Fibroblast of skin of abdomen (primary cell): ENCODE measurements at places on chromosomes 2 and 18.
A peak's percentile ranks its signal among the peaks of the same experiment; 100 is the strongest.

- DNase-seq = no peak
Measured at GRCh38 chr2:82282111-82282882, 1977.7 kb upstream of the LRRTM1 start.

DNA sequence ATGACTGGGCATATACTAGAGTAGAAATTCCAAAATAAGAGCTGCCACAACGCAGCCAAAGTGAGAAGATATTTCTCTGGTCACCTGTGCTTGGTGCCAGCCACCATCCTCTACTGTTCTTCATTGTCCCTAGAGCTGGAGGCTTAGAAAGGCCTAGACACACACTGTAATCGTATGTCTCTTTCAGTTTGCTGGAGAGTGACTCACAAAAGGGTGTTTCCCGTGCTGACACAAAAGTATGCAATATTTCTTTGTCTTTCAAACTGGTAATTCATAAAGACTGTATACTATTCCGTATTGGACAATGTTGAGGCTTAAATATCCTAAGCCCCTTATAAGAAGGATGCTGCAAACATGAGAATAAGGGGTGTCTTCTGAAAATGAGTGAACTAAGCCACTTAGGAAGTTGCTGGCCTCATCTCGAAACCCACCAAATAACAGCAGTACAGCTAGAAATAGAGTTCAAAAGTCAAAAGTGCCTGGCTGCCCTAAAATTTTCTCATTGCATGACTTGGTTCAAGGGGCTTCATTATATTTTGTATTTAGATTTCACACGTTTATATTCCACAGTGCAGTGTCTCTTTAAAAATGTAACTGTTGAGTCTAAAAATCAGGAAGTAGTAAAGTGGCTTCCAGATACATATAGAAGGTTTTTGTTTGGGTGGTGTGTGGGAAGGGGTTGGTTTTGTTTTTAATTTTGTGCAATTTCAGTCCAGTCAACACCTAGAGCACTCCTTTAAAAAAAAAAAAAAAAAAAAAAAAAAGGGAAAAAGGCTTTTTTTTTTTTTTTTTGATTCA lies 601.1 kb downstream of the ARHGAP15 start:
- DNase-seq = peak; percentile 28

GRCh38 chr2:156031121-156031520 lies 301.4 kb downstream of the NR4A2 start:
- DNase-seq = no peak

- DNase-seq = no peak
Measured at GRCh38 chr18:63113899-63114565, 205.5 kb downstream of the BCL2 start.

GRCh38 chr2:186058614-186059013 lies 320.0 kb downstream of the FSIP2 start:
- no peak for DNase-seq

GRCh38 chr2:188235364-188235763 lies 56.3 kb upstream of the GULP1 start:
- DNase-seq = peak; percentile 1

- peak; percentile 78 for DNase-seq
Measured at GRCh38 chr18:44654573-44654972, 26.1 kb upstream of the SETBP1 start.

- no peak for DNase-seq
Measured at GRCh38 chr2:134609924-134610513, 108.8 kb downstream of the TMEM163 start.

- no peak for DNase-seq
Measured at GRCh38 chr18:23302511-23302850, 150.6 kb upstream of the RIOK3 start.

- DNase-seq = no peak
Measured at GRCh38 chr2:46615555-46615954, 136.2 kb downstream of the TMEM247 start.

DNA sequence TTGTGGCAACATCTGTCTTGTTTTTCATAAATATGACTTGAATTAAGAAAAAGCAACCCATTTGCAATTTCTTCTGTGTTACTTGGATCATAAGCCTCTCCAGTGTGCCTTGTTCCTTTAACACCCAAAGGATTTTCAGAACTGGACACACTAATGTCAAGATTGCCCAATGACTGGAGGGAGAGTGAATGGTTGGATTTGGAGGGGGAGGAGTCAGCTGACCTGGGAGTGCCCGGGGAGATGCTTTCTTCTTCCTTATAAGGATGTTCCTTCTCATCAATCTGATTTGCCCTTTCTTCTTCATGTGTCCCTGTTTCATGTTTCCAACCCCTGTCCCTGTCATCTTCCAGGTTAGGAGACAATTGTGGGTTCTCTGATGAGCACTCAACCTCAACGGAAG lies 48.8 kb downstream of the ALPK2 start:
- peak; percentile 73 for DNase-seq

- peak; percentile 4 for DNase-seq
Measured at GRCh38 chr2:178101321-178102079, 10.7 kb upstream of the RBM45 start.

DNA sequence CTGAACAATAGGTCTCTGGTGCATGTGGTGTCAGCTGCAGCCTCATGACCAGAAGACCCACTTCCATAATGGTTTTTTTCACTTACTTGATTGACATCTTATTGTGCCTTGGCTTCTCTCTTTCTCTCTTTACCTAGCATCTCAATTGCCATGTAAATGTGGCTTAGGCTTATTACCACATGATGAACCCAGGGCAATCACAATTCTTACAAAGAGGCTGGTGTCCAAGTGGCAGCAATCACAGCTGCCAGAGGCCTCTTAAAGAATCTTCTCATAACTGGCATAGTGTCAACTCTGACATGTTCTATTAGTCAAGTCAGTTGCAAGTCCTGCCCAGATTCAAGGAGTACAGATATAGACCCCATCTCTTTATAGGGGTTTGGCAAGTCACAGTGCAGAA lies 1224.8 kb downstream of the SUCLG1 start:
- peak; percentile 3 for DNase-seq

GRCh38 chr18:55790296-55790695 lies 202.3 kb upstream of the TCF4 start:
- peak; percentile 98 for DNase-seq

DNA sequence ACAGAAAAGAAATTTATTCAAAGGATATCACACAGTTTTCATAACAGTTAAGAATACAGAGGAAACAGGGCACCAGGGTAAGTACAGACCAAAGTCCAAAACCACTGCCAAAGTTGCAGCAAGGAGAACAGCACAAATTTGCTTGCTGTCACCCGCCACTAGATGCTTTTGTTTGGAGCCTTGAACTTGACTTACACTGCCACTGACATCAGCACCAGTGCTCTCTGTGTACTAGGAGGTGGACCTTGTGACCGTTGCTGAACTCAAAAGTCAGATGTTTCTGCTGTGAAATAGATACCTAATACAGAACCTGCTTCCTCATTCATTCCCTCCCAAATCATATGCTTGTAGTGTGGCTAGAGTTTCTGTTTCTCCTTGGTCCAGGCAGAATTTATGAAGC lies 578.3 kb upstream of the TMEFF2 start:
- no peak for DNase-seq

- DNase-seq = no peak
Measured at GRCh38 chr2:60334610-60335009, 218.8 kb downstream of the BCL11A start.

GRCh38 chr2:241216211-241216761 lies 27.8 kb downstream of the ANO7 start:
- DNase-seq = peak; percentile 45

GRCh38 chr2:141162314-141162713 lies 968.5 kb downstream of the LRP1B start:
- no peak for DNase-seq

- peak; percentile 98 for DNase-seq
Measured at GRCh38 chr2:224585211-224586088, at the start of gene CUL3. TSS of gene CUL3 (minus strand) at chr2:224585363. CDS start at chr2:224585009, 354 bp downstream.

- peak; percentile 28 for DNase-seq
Measured at GRCh38 chr18:33751613-33752221, 173.7 kb downstream of the ASXL3 start.

DNA sequence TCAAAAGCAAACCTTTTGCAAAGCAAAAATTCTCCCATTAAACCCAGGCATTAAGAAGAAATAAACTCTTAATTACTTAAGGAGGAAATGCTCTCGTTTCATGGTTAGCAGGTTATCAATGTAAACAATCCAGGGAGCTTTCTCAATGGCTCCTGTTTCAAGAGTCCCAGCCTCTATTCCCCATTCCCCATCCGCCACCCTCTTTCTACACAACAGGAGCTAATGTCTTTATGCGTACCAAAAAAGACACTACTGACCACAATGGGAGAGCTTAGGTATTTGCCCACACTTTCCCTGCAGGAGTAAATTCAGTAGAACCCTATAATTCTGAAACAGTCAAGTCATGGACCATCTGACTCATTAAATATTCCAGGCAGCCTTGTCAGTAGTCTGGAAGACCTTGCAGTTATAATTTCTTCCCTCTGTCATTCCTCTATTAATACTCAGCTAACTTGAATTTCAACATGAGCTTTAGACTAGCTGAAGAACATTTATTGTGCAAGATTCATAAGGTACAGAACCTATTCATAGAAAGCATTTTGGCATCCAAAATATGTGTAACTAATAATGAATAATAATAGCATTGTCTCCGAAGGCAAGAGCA lies 48.6 kb downstream of the SLC8A1 start:
- peak; percentile 98 for DNase-seq

- DNase-seq = no peak
Measured at GRCh38 chr2:237594514-237594871, 4.0 kb upstream of the RAB17 start.

DNA sequence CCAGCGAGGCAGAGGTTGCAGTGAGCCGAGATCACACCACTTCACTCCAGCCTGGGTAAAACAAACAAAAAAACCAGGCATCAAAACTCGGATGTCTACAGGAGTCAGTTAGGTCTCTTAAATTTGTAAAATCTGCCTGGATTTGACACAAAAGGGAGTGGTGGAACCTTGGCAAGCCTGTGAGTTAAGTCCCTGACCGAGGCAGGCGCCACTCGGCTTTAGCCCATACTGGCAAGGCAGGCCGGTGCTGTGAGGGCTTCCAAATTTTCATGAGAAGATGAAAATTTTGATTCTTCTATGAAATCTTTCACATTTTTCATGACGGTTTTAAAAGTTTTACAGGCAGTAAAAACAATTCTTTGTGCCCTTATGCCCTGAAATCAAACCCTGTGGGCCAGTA lies 165.8 kb downstream of the FMNL2 start:
- DNase-seq = no peak

GRCh38 chr2:109170645-109171044 lies 41.6 kb downstream of the SH3RF3 start:
- DNase-seq = no peak

- DNase-seq = no peak
Measured at GRCh38 chr18:74946646-74947375, 262.1 kb downstream of the PTGR3 start.

DNA sequence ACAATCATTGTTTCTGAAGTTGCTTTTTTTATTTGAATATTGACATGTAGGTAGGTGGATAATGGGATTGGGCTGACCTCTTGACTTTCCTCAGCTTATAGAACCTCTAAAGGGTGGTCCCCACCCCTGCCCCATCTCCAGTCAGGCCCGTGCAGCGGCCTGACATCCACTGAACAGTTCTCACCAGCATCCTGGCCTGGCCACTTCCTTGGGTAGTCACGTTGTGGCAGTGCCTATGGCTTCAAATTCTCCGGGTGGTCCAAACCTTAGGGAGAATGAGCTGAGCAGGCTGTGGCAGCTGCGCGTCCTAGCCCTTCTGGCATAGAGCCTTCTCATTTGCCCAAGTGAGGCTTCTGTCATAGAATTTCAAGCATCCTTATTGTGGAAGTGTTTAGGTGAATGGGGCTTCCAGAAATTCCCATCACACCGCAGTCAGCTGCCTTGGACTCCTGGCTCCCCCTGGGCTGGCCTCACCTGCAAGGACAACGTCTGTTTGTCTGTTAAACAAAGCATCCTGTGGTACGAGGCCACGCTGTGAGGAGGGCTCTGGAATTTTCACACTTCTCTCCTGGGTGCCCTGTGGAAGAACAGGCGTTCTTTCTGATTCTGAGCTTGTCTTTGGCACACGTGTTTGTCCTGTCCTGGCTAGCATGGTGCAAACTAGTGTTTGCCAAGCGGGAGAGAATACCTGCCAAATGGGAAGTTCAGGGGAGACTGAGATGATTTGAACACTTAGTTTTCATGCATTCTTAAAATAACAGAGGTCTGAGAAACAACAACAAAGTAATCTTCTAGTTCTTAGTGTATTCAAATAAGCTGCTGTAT lies 31.8 kb upstream of the OTOS start:
- no peak for DNase-seq

DNA sequence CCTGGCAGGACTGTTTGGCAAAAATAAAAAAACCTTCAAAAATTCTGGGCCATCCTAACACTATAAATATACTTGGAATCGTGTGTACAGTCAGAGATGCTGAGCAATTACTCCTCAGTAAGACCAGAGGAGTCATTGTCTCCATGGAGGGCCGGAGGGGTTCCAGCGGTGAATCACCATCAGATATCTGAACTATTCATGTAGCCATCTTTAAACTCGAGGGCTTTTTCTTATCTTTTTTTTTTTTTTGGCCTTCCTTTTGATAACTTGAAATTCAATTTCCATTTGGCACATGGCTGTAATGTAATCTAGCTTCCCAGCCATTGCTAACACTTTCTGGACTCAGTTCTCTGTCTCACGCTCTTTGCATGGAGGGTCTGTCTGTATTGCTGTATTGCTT lies 7.4 kb upstream of the FHL2 start:
- DNase-seq = peak; percentile 73

DNA sequence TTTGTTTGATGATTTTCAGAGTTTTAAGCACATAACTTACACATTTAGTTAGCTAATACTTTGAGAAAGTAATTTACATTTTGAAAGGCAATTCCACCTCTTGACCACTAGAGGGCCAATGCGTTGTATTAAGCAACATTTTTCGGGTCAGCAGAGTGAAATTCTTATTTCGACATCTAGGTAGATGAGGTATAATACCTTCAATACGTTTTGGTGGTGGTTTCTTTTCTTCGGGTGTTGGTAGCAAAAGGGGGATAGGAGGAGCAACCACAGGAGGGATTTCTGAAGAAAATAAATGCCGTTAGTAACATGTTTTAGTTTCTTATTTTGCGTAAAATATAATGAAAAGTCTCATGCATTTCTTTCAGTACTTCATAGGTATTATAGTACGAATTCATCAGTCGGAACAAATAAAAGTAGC lies 106.3 kb downstream of the TTN start:
- DNase-seq = peak; percentile 4

GRCh38 chr2:161708350-161708975 lies 84.2 kb downstream of the SLC4A10 start:
- no peak for DNase-seq

DNA sequence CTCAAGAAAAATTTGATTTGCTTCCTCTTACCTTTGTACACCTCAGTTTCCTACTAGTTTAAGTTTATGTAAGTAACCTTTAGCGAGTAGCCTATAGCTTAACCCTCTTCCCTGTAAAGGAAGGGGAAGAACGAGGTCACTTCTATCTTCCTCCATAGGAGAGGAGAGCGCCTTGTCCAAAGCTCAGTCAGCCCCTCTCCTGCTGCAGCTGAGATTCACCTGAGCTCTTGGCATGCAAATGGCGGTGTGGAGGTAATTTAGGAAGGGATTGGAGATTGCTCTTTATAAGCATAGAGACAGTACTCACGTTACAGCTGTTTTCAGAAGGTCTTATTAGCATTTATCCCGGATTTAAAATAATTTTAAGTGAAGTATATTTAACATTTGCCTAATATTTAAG lies 27.8 kb upstream of the SERPINB12 start:
- no peak for DNase-seq

- no peak for DNase-seq
Measured at GRCh38 chr2:20077411-20077940, 26.0 kb upstream of the LAPTM4A start.

GRCh38 chr18:5420906-5421305 lies 122.9 kb downstream of the EPB41L3 start:
- no peak for DNase-seq
